NCI-H460 (cell line): ENCODE measurements at places on chromosomes 4 and X.

DNA sequence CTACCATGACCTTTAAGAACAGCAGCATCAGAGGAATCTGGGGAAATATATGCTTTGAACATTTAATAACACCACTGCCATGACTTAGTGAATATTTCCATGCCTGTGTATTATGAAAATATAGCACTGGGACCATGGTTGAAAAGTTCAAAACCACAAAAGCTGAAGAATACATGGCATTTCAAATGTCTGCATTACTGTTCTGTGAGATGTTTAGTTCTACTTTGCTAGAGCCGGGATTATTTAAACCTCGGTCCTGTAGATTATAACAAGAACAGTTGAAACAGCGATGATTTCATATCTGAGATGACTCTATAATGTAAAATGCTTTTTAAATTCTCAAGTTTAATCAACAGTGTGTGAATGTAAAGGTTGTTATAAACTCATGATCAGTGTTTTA is 126.7 kb upstream of the AGA start:
- DNase-seq = no peak

- DNase-seq = no peak
Observed at GRCh38 chr4:164892018-164892417, 15.0 kb downstream of the APELA start.

DNA sequence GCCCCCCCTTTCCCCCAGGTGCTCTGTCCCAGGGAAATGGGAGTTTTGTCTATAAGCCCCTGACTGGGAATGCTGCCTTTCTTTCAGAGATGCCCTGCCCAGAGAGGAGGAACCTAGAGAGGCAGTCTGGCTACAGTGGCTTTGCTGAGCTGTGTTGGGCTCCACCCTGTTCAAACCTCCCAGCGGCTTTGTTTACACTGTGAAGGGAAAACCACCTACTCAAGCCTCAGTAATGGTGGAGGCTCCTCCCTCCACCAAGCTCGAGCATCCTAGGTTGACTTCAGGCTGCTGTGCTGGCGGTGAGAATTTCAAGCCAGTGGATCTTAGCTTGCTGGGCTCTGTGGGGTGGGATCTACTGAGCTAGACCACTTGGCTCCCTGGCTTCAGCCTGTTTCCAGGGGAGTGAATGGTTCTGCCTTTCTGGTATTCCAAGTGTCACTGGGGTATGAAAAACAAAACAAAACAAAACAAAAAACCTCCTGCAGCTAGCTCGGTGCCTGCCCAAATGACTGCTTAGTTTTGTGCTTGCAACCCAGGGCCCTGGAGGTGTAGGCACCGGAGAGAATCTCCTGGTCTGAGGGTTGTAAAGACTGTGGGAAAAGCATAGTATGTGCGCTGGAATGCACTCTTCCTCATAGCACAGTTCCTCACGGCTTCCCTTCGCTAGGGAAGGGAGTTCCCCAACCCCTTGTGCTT is 41.7 kb downstream of the ITM2A start:
- DNase-seq = no peak

DNA sequence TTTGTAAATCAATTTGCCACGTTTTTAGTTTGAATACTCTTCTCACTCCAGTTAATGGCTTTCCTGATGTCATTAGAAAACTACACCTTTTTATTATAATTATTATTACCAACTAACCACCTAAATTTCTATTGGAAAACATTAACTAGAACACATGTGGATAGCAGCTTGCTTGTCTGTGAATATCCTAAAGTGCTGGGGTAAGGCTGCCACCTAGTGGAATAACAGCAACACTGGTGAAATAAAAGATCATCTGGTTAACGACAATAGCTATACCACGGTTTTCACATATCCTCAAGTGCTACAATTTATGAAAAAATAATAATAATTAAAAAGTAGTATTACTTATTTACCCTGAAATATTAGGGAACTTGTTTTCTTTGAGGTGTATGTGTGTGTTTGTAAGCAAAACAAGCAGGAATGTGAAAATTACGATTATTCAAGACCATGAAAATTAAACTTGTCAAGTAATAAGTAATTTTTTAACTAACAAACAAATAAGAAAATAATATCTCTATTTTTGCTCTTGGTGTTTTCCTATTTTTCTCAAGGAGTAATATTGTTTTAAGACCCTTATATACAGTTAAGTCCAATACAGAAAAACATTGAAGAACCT is 130.1 kb upstream of the TECRL start:
- peak; percentile 56 for DNase-seq

GRCh38 chrX:37717708-37718107 is 32.1 kb downstream of the XK start:
- no peak for DNase-seq

DNA sequence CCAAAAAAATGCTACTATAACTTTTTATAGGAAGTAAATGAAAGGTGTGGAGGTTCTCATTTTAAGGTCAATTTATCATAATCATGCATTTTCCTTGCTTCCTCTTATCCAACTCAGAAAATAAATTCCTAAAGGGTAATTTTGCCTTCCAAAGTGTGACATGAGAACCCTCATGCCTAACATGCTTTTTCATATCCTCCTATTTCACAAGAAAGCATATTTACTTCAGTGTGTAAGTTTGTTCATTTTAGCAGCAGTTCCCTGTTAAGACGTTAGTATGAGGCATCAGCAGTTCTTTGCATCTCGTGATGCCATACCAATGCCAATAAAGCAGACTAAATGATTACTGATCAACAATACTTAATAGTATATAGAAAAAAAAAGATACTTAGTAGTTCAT is 18.4 kb downstream of the WDFY3 start:
- no peak for DNase-seq

DNA sequence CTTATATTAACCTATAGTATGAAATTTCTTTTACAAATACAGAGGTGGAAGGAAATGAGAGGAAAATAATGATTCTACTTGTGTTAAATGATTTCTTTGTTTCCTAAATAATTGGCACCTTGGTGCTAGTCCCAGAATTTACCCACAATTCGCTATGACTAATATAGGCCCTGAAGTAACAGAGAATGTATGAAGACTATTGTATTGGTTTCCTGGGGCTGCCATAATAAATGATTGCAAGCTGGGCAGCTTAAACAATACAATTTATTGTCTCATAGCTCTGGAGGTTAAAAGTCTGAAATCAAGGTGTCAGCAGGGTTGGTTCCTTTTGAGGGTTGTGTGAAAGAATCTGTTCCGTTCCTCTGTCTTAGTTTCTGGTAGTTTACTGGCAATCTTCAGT is 74.8 kb upstream of the GPRIN3 start:
- DNase-seq = no peak

DNA sequence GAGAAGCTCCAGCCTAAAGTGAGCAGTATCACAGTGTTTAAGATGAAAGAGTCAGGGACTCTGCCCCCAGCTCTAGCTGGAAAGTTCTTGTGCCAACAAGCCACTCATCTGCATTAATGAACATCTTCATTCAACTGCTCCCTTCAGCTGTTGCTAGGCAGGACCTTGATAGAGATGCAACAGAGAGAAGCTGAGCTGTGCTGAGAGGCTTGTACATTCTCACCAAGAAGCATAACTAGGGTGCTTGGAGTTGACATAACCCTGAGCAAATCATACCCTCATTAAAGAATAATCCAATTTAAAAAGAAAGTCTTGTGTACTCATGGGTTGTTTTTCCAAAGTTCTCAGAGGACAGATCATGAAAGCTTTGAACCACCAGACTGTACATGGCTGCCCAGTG is 63.2 kb downstream of the ATXN3L start:
- no peak for DNase-seq

GRCh38 chrX:150202641-150203247 is 160.4 kb upstream of the MAMLD1 start:
- DNase-seq = no peak

DNA sequence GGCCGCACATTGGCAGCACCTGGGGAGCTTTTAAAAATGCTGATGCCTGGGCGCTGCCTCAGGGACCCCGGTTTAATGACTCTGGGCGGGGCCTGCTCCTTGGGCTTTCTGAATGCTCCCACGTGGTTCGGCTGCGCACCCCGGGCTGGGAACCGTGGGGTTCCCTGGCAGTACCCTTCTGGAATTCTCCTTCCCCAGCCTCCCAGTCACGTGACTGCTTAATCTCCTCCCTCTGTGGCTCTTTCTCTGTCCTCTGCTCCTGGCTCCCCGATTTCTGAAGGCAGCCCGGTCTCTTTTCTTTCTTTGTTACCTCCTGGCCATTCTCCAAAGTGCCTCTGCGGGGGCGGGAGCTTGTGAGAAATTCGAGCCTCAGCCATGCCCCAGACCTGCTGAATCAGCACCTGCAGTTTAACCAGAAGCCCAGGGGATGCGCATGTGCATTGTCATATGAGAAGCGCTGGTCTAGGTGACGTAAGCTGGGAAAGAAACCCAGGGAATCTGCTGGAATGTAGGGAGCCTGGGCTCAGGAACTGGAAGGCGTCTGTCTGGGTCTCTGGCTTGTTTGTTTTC is 16.6 kb downstream of the CLCN4 start:
- DNase-seq = no peak

- no peak for DNase-seq
Observed at GRCh38 chr4:87950493-87950892, 25.0 kb upstream of the SPP1 start.

GRCh38 chr4:168374772-168375523 is 56.4 kb upstream of the DDX60 start:
- no peak for DNase-seq

GRCh38 chrX:1778817-1779216 is 164.0 kb downstream of the ASMT start:
- no peak for DNase-seq

GRCh38 chr4:145097331-145097820 is 620 bp downstream of the ANAPC10 start:
- no peak for DNase-seq

DNA sequence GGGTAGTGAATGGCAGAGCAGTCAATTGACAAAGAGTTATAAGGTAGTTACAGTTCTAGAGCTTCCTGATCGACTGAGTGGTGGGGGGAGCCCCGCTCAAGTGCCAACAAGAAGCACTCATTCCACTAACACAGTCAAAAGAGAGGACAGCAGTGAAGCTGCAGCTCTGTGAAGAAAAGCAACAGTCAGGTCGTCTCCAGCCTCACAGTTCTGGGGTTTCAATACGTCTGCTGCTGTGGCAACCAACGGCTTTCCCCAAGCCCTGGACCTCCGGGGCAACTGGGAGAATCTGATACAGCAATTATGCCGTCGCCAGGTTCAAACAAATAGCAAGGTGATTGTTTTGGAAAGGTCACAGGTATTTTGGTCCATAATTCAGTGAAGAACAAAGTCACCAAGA is 30.8 kb downstream of the GPM6B start:
- no peak for DNase-seq

GRCh38 chr4:80097400-80098177 is 24.6 kb upstream of the ANTXR2 start:
- no peak for DNase-seq

DNA sequence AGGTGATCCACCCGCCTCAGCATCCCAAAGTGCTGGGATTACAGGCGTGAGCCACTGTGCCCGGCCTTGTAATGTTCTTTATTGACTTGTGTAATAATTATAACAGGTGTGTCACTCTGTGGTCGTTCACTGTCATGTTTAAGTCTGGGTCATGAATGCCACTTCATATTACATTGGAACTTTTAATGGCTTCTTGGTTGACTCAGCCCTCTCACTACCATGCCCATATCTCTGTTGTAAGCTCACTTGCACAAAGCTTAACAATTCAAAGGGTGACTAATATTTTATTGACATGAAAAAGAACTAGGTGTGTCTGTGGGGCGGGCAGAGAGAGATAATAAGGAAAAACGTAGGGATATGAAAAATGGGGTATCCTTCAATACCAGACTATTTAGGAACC is 639.7 kb upstream of the ACTRT1 start:
- DNase-seq = no peak

GRCh38 chr4:112213091-112213490 is 18.5 kb upstream of the AP1AR start:
- DNase-seq = no peak

DNA sequence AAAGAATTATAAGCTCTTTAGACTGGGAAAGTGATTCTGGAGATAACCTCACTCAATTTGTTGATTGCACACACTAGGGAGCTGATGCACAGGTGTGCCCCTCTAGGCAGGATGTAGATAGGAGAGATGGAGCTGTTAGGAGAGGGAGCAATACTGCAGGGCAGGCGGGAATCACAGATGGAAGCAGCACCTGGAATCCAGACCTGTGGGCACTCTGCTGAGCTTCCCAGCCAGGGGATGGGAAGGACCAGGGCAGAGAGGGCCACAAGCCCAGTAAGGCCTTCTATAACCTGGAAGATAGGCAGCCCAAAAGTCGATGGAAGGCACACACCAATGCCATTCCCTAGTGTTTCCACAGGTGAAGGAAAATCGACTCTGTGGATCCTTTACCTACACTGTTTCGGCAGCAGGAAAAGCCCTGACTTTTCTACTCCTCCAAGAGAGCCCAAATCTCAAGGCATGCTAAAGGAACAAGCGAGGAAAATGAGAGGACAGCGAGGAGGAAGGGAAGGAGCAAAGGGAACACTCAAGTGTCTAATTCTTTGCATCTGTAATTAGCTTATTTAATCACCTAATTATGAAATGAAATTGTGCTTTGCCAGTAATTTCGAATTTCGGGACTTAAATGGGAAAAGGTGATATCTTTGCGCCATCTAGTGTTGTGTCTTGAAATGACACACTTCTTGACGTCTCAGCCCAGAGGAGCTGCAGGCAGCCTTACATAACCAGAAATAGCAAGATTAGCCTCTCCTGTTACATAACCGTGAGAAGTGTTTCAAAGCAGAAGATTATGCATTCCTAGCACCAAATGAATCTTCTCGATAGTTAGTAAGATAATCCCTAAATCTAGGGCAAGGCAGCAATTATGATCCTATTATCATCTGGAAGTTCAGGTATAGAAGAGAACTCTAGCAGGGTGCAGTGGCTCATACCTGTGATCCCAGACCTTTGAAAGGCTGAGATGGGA is 31.0 kb upstream of the TLR3 start:
- DNase-seq = peak; percentile 50

DNA sequence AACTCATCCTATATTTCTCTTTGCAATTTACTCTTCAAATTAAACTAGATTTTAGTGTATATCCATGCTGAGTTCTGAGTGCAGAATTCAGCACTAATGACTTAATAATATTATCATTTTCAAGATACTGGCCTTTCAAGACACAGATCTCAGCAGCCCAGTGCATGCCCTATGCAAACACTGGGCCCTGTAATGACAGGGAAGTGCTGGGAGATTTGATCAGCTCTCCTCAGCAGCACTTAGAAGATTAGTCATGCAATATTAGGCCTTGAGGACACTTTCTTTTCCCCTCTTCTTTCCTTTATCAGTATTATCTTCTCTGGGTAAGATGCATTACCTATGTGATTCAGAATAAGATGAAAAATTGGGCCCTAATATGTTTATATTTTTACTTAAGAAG is 207.1 kb downstream of the PPP3CA start:
- no peak for DNase-seq
